ENCODE measurements at places on chromosomes 6 and 20.

DNA sequence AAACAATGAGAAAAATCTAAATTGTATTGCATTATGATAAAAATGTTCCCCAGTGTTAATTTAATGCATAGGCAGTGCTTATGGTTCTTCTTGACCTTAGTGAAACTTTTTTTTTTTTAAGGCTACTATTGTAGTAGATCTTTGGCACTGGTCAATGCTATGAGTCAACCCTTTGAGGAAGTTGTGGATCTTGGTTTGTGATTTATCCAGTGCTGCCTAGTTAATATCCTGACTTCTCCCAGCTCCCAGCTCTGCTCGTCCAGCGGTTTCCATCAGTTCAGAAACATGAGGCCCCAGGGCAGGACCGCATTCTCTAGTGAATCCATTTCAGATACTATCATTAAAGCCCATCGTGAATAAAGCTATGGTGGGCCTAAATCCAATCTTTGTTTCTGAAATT, 364.5 kb upstream of the JARID2 start:
- peak; percentile 47 for DNase-seq

DNA sequence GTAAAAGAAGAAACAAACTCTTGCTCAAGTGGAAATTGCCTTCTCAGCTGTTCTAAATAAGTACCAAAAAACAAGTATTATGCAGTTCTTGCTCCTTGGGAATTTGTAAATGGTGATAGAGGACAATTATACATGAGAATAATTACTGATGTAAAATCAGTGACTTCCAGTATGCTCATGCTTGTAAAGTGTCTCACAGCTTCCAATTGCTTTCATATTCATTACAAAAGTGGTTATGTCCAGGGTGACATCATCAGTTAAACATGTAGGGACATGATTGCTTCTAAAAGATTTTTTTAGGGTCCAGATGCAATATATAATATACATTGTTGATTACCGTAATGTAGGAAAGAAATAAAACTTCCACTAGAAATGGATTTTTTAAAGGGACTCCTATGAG, 122.8 kb upstream of the B3GAT2 start:
- DNase-seq = peak; percentile 66

DNA sequence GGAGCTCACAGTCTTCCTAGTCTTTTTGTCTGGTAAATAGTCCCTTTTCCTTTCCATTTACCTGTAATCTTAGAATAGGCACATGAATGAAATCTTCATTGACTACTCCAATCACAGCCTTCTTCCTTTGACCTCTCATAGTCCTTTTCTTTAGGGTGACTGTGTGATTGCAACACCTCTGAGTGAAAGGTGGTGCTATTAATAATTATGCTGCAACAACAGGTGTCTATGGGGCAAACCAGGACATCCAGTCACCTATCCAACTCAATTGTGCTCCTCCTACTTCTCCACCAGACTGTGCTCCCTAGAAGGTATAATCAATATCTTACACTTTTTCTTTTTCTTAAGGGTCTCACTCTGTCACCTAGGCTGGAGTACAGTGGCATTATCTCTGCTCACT, 29.4 kb downstream of the RIPOR2 start:
- DNase-seq = no peak

DNA sequence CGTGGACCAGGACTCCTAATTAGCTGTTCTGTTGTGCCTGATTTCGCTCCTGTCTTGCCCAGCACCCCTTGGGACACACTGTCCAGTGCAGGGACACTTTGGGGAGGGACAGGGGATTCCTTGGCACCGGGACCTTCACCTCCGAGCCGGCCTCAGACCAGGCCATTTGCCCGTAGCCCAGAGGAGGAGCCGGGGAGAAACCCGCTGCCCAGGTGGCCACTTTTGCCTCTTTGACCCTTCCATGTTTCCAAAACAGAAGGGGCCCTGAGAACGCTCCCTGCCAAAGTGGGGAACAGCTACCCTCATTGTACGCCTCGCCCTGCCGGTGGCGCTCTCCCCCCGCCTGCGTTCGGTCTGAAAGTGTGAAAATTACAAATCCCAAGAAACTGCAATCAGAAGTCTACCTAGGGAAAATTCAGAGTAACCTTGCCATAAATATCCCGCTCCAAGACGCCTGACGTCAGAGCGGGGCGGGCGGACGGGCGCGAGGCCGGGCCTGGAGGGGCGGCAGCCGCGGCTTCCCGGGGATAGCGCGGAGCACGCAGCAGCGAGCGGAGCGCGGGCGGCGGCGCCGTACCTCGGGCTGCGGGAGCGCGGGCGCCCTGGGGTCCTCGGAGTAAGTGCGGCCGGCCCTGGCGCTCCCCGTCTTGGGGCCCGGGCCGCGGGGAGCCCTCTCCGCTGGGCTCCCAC, at the start of gene DAAM2:
Gene DAAM2 (plus strand): TSS at position 527 of the 690 bp plus-strand sequence. CDS start 63,927 bp downstream, outside the sequence.
- DNase-seq = peak; percentile 43

- peak; percentile 67 for DNase-seq
Observed at GRCh38 chr6:131911951-131912350, 39.2 kb downstream of the CCN2 start.

All from choroid plexus epithelial cell (primary cell).